ENCODE measurements at places on chromosomes 1 and 21.
A peak's percentile ranks its signal among the peaks of the same experiment; 100 is the strongest.

- DNase-seq: no peak
- no peak overlapping the region for H3K4me3 ChIP-seq
- no peaks in the 10 kb centered on the region for H3K27me3 ChIP-seq
- H3K4me1 ChIP-seq: no peaks in the 10 kb centered on the region
- no peak overlapping the region for H3K27ac ChIP-seq
Observed at GRCh38 chr1:244276646-244277045, 175.1 kb downstream of the ADSS2 start.

- H3K36me3 ChIP-seq: no peaks in the 10 kb centered on the region
- DNase-seq: peak; percentile 22
- H3K27ac ChIP-seq: no peak overlapping the region
- H3K27me3 ChIP-seq: peaks cover 90% of the 10 kb centered on the region
- no peak overlapping the region for H3K4me3 ChIP-seq
Observed at GRCh38 chr1:2468041-2468472, 8.0 kb upstream of the PLCH2 start.

- H3K36me3 ChIP-seq: no peaks in the 10 kb centered on the region
- no peak overlapping the region for H3K27ac ChIP-seq
- H3K4me1 ChIP-seq: no peaks in the 10 kb centered on the region
- DNase-seq: no peak
- no peaks in the 10 kb centered on the region for H3K27me3 ChIP-seq
- no peak overlapping the region for H3K4me3 ChIP-seq
Observed at GRCh38 chr1:24065304-24065703, 46.6 kb downstream of the MYOM3 start.

- peaks cover 16% of the 10 kb centered on the region for H3K4me1 ChIP-seq
- no peak overlapping the region for H3K4me3 ChIP-seq
- no peak overlapping the region for H3K27ac ChIP-seq
- H3K36me3 ChIP-seq: no peaks in the 10 kb centered on the region
- no peak for DNase-seq
- no peaks in the 10 kb centered on the region for H3K27me3 ChIP-seq
Observed at GRCh38 chr1:212594640-212595039, 13.9 kb upstream of the ATF3 start.

GRCh38 chr1:41419584-41420295 lies 58.5 kb downstream of the FOXO6 start:
- no peak overlapping the region for H3K4me3 ChIP-seq
- H3K27me3 ChIP-seq: peaks cover 5% of the 10 kb centered on the region
- H3K4me1 ChIP-seq: no peaks in the 10 kb centered on the region
- DNase-seq: no peak
- no peaks in the 10 kb centered on the region for H3K36me3 ChIP-seq

DNA sequence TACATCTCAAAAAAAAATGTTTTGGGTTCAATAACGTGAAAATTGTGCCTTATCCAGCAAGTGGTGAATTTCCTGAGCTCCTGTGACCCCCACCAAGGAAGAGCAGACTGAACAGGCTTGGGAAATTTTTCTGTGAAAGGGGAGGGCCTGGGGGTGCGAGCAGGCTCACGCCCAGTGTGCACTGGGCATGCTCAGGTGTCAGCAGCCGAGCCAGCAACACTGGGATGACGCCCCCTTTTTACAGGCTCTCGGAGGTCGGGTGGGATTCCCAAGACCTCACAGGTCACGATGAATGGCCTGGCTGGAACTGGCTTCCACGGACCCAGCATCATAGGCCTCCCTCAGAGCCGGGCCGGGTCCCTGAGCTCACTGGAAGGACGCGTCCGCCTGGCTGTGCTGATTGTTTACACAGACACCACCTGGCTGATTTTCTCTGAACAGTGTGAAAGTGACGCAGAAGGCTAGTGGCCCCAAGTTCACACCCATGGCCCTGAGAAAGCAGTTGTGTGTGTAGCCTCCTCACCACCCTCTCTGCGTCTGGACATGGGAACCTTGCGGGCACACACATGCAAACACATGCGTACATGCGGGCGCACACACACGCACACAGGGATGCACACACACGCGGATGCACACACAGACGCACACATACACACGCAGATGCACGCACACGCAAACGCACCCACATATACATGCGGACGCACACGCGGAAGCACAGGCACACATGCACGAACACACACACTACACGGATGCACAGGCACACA lies 9.2 kb downstream of the CSTB start:
- no peak overlapping the region for H3K27ac ChIP-seq
- no peaks in the 10 kb centered on the region for H3K4me1 ChIP-seq
- H3K36me3 ChIP-seq: no peaks in the 10 kb centered on the region
- no peak overlapping the region for H3K4me3 ChIP-seq
- DNase-seq: no peak

DNA sequence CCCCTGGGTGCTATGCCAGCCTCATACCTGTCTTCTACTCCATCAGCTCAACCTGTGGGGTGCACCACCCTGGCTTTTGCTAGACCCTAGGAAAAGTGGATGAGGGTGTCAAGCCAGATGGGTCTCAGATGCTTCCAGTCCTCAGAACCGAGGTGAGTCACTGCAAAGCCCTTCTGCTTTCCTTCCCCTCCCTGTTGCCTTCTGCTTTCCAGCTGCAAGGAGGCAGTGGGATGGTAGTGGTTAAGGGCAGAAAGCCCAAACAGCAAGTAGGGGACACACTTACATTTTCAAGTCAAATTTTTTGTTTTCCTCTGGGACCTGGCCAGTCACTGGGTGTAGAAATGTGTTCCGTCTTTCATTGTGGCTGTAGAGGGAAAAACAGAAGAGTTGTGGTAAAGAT lies 60.7 kb upstream of the GOLT1A start:
- H3K27ac ChIP-seq: no peak overlapping the region
- no peak overlapping the region for H3K4me3 ChIP-seq
- H3K4me1 ChIP-seq: peaks cover 24% of the 10 kb centered on the region
- H3K36me3 ChIP-seq: no peaks in the 10 kb centered on the region

- H3K27ac ChIP-seq: no peak overlapping the region
- no peaks in the 10 kb centered on the region for H3K4me1 ChIP-seq
- H3K4me3 ChIP-seq: no peak overlapping the region
- H3K36me3 ChIP-seq: no peaks in the 10 kb centered on the region
Observed at GRCh38 chr1:43602990-43603389, 47.0 kb upstream of the KDM4A start.

DNA sequence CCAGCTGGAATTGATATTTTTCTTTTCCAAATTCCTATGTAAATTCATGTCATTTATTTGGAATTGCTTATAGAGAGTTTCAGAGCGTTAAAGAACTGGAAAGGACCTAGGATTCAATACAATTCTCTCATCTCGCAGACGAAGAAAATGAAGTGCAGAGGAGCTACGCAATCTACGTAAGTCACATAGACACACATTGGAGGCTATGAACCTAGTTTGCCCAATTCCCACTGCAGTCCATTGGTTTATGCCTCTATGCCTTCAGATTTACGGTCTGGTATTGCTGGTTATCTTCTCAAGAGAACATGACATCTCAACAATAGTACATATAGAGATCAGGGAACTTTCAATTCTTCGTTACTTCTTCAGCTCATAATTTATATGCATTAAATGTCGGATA lies 971 bp upstream of the RNF2 start:
- no peak overlapping the region for H3K4me3 ChIP-seq
- DNase-seq: no peak
- no peak overlapping the region for H3K27ac ChIP-seq
- H3K4me1 ChIP-seq: peaks cover 9% of the 10 kb centered on the region

GRCh38 chr21:38227401-38227800 lies 29.4 kb upstream of the KCNJ15 start:
- no peaks in the 10 kb centered on the region for H3K27me3 ChIP-seq
- H3K4me3 ChIP-seq: no peak overlapping the region
- no peak overlapping the region for H3K27ac ChIP-seq
- no peak for DNase-seq
- H3K36me3 ChIP-seq: no peaks in the 10 kb centered on the region
- H3K4me1 ChIP-seq: no peaks in the 10 kb centered on the region

- H3K4me1 ChIP-seq: peaks cover 26% of the 10 kb centered on the region
- H3K27ac ChIP-seq: peak overlapping the region; percentile 82
- DNase-seq: no peak
Observed at GRCh38 chr1:154272999-154273563, 652 bp downstream of the HAX1 start.

GRCh38 chr21:34091607-34092006 lies 18.2 kb downstream of the MRPS6 start:
- H3K27ac ChIP-seq: no peak overlapping the region
- no peaks in the 10 kb centered on the region for H3K4me1 ChIP-seq
- H3K4me3 ChIP-seq: no peak overlapping the region
- DNase-seq: no peak
- no peaks in the 10 kb centered on the region for H3K27me3 ChIP-seq
- 0 out of 2 replicates have a peak, but pooled peaks cover 8% of the 10 kb centered on the region for H3K36me3 ChIP-seq

DNA sequence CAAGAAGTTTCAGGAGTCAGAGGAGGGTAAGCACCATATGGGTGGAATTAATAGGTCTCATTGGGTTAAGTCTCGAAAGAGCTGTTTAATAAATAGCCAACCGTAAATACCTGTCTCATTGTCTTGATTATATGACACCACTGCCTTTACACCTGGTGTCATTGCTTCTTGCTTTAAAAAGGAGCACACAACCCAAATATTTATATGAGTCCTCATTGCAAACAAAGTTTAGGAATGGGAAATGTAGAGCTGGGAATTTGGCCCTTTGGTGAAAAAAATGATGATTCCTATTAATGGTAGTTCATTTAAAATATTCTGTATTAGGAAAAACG lies 2.1 kb downstream of the BACH1 start:
- H3K36me3 ChIP-seq: no peaks in the 10 kb centered on the region
- peak overlapping the region; percentile 82 for H3K27ac ChIP-seq
- peaks cover 38% of the 10 kb centered on the region for H3K4me1 ChIP-seq
- peak overlapping the region; percentile 94 for H3K4me3 ChIP-seq

DNA sequence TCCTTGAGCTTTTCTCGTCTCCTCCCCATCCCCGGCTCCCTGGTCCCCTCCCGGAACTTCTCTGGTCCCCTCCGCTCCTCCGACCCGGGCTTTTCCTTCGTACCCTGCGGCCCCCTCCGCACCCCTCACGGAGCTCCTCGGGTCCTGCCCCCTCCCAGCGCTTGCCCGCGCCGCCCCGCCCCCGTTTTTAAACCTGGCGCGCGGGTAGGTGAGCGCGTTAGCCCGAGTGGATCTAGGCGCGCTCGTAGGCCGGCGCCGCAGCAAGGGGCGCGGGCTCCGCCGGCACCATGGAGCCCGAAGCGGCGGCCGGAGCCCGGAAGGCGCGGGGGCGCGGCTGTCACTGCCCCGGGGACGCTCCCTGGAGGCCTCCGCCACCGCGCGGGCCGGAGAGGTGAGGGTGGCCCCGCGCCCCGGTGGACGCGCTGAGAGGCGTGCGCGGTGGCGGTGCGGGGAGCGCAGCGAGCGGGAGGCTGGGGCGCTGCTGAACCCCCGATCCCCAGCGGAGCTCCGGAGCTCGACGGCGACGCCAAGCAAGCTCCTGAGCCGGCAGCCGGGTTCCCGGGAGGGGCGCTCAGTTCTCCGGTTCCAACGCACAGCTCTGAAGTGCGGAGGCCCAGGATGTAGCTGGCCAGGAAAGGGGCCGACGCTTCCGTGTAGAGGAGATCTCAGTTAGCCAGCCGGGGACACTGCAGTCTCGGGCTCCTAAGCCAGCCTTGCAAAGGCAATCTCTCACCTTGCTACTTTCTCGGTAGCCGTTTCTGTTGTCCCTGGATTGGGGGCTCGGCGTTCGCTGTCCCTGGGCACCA lies at the start of gene RIPPLY3:
Gene RIPPLY3 (plus strand): TSS at position 217 of the 806 bp plus-strand sequence. CDS start 71 bp downstream, at position 288.
- no peak within 1 kb of the TSS for H3K27ac ChIP-seq
- no peaks in the 10 kb centered on the region for H3K27me3 ChIP-seq
- H3K4me1 ChIP-seq: no peaks in the 10 kb centered on the region
- no peak within 1 kb of the TSS for H3K4me3 ChIP-seq
- no peak for DNase-seq

- no peak for DNase-seq
- no peaks in the 10 kb centered on the region for H3K36me3 ChIP-seq
- no peak overlapping the region for H3K4me3 ChIP-seq
- no peaks in the 10 kb centered on the region for H3K27me3 ChIP-seq
- no peaks in the 10 kb centered on the region for H3K4me1 ChIP-seq
Observed at GRCh38 chr1:233040494-233040893, 90.1 kb downstream of the NTPCR start.

GRCh38 chr1:110248746-110249145 lies 38.6 kb downstream of the KCNC4 start:
- no peaks in the 10 kb centered on the region for H3K27me3 ChIP-seq
- H3K36me3 ChIP-seq: no peaks in the 10 kb centered on the region
- DNase-seq: no peak
- H3K4me1 ChIP-seq: 0 out of 2 replicates have a peak, but pooled peaks cover 6% of the 10 kb centered on the region
- H3K27ac ChIP-seq: no peak overlapping the region
- no peak overlapping the region for H3K4me3 ChIP-seq

DNA sequence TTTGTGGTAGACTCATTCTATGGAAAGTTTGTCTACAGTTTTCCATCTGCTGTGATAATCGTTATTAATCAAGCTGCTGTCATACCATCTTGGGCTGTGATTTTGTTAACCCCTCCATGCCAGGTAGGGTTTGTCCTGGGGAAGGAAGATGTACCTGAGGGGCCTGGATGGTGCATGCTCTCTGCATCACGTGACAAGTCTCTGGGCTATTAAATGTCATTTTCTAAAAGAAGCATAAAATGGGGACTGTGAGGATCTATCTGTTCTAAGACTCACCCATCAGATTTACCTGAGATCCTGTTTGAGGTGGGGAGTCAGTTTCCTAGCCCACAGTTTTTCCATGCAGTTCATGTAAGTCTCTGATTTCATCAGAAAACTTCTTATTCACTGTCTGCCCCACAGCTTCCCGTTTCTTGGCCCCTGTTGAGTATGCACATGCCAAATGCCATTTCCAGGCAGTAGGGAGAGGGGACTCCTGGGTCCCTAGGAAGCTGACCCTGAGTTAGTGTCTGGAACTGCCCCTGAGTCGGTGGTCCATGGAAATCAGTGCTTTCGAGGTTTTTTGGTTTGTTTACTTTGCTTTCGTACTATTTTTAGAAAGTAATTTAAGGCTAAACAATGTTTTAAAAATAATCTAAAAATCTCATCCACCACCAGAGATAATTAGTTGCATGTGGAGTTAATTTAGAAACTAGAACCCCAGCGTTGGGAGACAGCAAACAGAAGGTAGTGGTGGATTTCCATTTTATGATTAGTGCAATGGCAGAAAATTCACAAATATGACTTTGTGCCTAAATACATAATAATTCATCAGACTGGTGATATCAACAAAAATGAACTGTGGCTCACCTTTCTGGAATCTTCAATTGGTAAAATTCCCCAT lies 46.7 kb downstream of the ZBTB18 start:
- no peak for DNase-seq
- no peaks in the 10 kb centered on the region for H3K27me3 ChIP-seq
- H3K4me1 ChIP-seq: no peaks in the 10 kb centered on the region
- H3K27ac ChIP-seq: no peak overlapping the region
- no peak overlapping the region for H3K4me3 ChIP-seq

DNA sequence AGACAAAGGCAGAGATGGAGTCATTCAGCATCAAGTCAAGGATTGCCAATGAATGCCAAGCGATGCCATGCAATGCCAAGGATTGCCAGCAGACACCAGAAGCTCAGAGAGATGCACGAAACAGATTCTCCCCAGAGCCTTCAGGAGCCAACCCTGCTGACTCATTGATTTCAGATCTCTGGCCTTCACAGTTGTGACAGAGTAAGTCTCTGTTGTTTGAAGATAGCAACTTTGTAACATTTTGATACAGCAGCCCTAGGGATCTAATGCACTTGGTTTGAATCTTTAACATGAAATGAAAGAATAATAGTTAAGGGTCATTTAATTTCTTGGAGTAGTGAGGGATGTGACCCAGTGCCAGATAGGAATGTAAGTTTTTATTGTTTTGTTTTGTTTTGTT lies 287.4 kb upstream of the RUNX1 start:
- H3K36me3 ChIP-seq: no peaks in the 10 kb centered on the region
- no peak overlapping the region for H3K4me3 ChIP-seq
- no peak for DNase-seq
- no peaks in the 10 kb centered on the region for H3K4me1 ChIP-seq

- no peak overlapping the region for H3K4me3 ChIP-seq
- no peaks in the 10 kb centered on the region for H3K27me3 ChIP-seq
- peak overlapping the region; percentile 56 for H3K27ac ChIP-seq
- DNase-seq: peak; percentile 36
- no peaks in the 10 kb centered on the region for H3K36me3 ChIP-seq
- peaks cover 15% of the 10 kb centered on the region for H3K4me1 ChIP-seq
Observed at GRCh38 chr1:230509281-230509977, 83.3 kb upstream of the PGBD5 start.

Data from MM.1S (cell line).